ENCODE measurements at places on chromosomes 7 and 10. TPM values are rescaled to one million over a fixed set of nuclear protein-coding genes. Genes with fewer than 3 reads are reported as not detected.

Gene INMT
- total RNA-seq: not detected

GRCh38 chr10:124243702-124244121 is 150.3 kb upstream of the CHST15 start:
- DNase-seq: no peak

GRCh38 chr10:109851616-109852474 is 71.5 kb downstream of the XPNPEP1 start:
- DNase-seq: no peak

DNA sequence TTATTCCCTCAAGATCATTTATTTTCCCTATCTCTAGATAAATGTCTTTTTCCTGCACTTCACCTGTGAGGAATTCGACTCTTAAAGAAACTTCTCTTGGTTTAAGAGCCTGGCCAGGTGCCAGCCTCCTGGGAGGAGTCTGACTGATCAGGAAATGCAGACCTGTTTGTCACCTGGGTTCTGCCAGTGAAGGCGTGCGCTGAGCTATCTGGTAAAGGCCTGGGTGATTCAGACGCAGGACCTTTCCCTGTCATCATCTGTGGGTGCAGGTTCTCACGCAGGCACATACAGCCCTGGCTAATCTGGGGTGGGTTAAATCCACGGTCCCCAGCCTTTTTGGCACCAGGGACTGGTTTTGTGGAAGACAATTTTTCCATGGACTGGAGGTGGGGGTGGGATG is 65.3 kb upstream of the AQP1 start:
- no peak for DNase-seq

GRCh38 chr7:33287738-33288137 is 158.4 kb downstream of the BBS9 start:
- no peak for DNase-seq

GRCh38 chr10:121426307-121426706 is 171.9 kb downstream of the FGFR2 start:
- DNase-seq: no peak

All from activated naive CD8-positive, alpha-beta T cell treated with anti-CD3 and anti-CD28 coated beads for 36 hours (primary cell).